CD4-positive, CD25-positive, alpha-beta regulatory T cell (primary cell): ENCODE measurements at places on chromosomes 2 and 18. TPM values are rescaled to one million over a fixed set of nuclear protein-coding genes. Genes with fewer than 3 reads are reported as not detected.

DNA sequence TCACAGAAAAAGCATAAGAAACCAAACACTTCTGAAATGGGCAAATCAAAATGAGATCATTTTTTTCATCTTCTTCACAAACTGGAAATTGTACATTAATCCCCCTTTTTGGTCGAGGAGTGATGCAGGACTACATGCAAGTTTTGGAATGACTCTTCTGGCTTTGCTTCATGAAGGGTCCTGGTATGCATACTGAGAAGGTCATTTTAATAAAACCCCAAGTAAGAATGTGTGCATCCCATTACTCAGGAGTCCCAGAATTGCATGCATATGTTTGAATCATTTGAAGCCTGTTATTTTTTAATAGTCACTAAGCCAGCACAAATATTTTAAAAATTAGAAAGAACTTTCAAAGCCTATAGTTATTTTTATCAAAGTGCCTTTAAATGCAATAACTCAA lies 16.7 kb upstream of the EHBP1 start:
- DNase-seq, result no peak

DNA sequence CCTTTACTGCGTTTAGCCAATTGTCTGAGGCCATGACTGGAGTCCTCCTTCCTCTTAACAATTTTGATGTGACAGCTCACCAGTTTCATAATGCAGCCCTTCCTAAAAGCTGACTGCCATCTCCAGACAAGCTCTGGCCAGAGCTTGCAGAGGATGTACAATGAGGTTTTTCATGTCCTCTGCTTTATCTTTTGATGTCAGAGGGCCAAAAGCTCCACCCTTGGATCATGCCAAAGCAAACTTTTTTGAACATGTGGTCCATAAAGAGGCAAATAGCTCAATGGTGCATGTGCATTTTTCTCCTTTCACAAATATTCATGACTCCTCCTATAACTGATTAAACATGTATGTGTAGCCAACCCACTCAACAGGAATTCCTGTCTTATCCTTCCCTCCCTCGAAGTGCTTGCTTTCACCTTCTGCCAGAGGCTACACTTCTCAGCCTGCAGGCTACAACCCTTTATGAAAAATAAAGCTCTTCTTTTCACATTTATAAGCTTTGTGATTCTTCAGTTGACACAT lies 266.2 kb downstream of the FBXO15 start:
- DNase-seq, result no peak

DNA sequence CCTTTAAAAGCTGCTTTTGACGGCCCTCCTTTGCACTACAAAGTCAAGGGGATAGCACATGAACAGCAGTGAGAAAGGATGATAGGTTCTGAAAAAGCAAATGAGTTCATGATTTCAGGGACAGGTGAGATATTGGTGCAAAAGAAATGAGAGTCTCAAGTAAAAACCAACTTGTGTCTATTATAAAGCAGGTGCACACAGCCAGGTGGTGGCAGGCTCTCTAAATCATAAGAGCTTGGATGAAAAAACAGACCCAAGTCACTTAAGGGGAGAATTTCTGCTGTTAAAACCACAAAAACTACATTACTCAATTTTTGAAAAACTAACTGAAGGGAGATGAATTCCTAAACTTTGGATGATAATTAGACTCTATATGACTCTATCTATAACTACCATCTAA lies 201.5 kb downstream of the SP3 start:
- DNase-seq, result no peak

- no peak for DNase-seq
These were observed 40.4 kb upstream of the MAL start for GRCh38 chr2:94984964-94985575.

- DNase-seq, result no peak
These were observed 37.5 kb downstream of the NRP2 start for GRCh38 chr2:205719847-205720246.

Gene TMEM178A
- total RNA-seq, result not detected

Gene DNAH6
- total RNA-seq, result 0.52 TPM

Gene ADRA2B
- total RNA-seq, result 1.0 TPM

Gene RGPD3
- total RNA-seq, result 0.44 TPM

Gene CXCR2
- not detected for total RNA-seq
